ENCODE measurements at places on chromosomes 12 and 14. TPM values are rescaled to one million over a fixed set of nuclear protein-coding genes. Genes with fewer than 3 reads are reported as not detected.

SLCO1C1 gene
- 0.96 TPM for total RNA-seq

CDCA3 gene
- 1.1 TPM for total RNA-seq

MYF6 gene
- not detected for total RNA-seq

KRT7 gene
- total RNA-seq = 664 TPM

DCTN2 gene
- 90.7 TPM for total RNA-seq
